ENCODE measurements at places on chromosomes 3 and 15.

DNA sequence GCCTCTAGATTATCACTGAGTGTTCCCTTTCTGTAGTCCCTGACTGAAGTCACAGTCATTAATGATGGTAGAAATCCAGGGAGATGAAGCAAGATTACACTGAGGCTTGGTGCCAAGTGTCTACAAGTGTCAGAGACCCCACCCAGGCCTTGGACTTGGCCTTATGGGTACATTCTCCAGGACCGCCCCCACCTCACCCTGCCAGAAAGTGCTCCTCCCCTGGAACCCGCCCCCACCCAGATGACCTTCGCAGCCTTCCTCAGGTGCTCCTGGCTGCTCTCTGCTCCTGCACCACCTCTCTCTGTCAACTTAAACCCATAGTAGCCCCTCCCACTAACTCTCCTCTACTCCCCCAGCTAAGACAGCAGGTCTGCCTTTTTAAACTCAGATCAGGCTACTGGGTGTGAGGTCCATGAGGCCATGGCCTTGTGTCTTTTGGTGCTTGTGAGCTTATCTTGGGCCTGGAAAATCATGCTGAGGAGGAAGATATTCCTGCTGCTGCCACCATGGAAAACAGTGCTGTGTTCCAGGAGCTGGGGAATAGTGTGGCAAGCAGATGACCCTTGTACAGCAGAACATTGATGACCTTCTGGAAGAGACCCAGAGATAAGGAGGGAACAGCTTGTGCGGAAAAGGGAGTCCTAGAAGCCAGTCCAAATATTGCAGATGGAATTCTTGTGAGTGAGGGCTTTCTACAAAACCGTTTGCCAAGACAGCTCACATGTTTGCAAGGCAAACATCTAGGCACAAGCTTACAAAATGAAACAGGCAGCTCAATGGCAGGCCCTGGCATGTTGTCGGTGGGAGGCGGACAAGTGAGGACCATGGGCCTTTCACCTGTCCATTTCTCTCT lies 40.3 kb upstream of the NDUFB4 start:
- no peak for DNase-seq

DNA sequence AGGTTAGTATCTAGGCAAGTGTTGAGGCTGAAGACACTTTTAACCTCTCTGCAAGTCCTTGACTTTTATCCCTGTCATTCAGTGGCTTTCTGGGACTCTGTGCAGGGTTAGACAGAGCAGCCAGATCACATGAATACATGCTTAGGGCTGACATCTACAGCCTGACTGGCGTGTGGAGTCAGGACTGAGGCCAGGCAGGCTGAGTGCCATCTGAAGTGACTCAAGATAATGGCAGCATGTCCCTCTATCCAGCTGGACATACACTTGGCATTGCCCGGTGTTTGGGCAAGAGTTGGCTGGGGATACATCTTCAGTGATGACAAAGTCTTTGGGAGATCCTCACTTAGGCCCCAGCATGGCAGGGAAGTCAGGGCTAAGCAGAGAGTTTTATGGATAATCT lies 22.4 kb downstream of the DUOX2 start:
- no peak for DNase-seq

DNA sequence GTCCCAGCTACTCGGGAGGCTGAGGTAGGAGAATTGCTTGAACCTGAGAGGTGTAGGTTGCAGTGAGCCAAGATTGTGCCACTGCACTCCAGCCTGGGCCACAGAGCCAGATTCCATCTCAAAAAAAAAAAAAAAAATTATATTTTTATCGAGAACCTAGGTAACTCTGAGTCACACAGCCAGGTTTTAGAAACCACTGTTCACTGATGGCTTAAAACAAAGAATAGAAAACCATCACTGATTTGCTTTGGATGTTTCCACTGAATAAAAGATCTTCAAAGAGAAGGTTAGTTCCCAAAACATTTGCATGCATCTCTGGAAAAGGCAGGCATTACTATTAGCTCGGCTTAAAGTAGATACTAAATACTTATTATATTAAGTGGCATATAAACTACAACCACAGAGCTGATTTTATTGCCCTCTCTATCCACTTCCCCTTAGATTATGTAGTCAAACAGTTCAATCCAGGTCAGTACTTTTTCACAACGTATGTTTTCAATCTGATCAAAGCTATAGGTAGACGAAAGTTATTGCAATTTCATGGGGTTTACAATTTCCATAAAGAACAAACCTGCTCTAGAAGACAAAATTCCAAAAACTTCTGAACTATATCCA lies 1.4 kb downstream of the B4GALT4 start:
- DNase-seq: no peak

DNA sequence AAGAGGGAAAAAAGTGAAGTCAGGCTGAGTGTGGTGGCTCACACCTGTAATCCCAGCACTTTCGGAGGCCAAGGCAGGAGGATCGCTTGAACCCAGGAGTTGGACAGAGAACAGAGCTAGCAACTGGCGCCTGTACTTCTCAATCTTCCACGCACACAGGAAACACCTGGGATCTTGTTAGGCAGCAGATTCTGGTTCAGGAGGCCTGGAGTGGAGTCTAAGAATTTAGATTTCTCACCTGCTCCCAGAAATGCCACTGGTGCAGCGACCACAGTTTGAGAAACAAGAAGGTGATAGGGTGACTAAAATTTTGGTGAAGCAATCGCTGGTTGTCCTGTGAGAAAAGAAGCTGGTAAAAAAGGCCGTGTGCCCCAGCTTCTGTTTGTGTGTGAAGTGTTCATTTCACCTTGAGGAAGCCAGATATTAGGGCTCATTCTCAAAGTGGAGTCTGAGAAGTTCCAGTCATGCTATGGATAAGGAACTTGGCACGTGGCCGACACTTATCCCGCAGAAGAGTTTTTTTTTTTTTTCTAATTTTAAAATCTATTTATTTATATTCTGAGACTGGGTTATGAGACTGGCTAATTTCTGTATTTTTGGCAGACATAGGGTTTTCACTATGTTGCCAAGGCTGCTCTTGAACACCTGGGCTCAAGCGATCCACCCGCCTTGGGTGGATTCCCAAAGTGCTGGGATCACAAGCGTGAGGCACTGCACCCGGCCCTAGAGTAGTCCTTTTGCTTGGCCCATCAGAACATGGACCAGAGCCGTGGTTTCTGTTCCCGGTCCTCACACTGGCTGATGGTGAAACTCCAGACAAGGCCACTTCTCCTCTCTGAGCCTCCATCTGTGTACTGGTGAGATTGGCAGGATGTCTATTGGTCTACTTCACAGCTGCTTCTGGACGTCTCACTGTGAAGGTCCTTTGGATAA lies 324.6 kb upstream of the PROK2 start:
- no peak for DNase-seq

DNA sequence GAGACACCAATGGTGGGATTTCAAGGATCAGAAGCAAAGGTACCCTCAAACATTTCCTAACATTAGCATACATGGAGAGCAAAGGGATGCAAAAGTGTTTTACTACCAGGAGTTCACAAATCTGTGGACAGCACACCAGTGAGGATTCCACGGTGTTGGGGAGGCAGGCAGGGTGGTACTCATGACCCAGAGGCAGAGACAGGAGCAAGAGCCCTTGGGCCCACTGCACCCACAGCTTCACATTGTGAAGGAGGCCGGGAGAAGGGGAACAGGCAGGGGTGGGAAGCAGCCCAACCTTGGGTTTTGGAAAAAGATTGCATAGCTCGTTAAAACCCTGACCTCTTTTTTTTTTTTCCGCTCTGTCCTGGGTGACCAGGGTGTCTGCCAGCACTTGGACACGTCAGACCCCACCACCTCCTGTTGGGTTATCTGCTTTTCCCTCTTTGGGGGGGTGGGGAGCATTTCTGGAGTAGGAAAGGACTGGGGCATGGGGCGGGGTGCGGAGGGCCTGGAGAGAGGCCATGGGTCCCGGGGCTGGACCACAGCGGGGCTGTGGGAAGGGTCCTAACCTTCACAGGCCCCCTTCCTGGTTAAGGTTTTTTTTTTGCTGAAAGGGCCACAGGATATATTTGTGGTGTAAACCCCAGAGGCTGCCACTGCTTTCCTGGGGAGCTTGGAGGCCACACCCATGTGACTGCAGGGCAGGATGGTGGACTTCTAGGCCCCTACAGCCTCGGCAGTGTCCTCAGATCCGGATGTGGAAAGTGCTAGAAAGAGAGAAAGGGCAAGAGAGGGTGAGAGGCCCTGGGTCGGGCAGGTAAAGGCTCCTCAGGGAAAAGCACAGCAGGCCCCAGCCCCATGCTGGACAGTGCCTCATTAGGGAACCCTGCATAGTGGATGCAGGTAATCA lies 12.5 kb downstream of the SH2D7 start:
- no peak for DNase-seq

- DNase-seq: no peak
Observed at GRCh38 chr3:119585856-119586570, 6.7 kb downstream of the ADPRH start.
